Cerebellar nuclear complex (tissue), 1 donor: ENCODE measurements at places on chromosomes 2 and 18.

DNA sequence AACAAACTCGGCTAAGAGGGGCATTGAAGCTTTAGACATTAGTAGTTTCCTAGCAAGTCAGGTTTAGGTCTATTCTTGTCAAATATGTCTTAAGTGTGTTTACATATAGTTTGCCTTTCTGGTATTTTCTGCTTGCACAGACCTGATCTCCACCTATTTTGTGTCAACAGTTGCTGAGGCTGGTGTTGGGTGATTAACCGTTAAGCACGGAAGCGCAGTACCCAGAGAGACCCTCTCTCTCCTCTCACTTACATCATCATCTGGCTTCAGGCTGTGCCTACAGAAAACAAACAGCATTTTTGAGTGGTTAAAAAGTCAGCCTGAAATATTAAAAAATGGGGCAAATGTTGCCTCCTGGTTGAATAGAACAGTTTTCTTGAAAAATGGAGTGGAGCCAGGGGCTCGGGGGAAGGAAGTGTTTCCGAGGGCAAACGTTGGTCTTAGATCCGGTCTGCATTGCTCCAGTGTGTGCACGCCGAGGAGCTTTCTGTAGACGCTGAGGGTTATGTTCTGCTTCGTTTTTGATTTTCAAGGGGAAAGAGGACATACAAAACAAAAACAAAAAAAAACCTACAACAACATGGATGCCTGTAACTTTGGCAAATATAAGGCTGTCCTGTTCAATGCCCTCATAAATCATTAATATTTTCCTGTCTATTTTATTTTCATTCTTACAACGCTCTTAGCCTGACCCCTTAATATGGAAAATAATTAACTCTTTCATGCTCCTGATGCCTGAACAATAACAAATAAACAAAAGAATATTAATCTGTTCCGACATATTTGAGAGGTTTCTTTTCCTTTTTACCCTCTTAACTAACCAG is 120.8 kb downstream of the MEIS1 start:
- DNase-seq: no peak

DNA sequence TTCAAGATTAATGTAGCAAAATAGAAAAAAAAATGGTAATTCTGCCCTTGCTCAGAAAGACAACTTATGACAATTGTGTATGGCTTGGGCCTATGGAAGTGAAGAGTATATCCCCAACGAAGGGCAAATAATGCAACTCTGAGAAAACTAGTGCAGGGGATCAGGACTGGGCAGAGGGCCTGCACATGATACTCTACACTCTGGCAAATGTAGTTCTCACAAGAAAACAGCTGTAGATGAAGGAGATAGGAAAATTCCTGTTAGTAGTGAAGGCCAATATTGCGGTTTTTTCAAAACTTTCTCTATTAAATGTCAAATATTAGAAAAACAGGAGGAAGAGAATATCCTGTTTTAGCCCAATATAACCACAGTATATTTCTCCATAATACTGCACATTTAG is 77.8 kb downstream of the SCN9A start:
- no peak for DNase-seq

GRCh38 chr2:21981127-21981526 is 857.4 kb downstream of the TDRD15 start:
- DNase-seq: no peak

GRCh38 chr2:36528274-36528673 is 69.7 kb downstream of the FEZ2 start:
- no peak for DNase-seq

- no peak for DNase-seq
These were observed 1341.5 kb upstream of the ACVR2A start for GRCh38 chr2:146503366-146503765.

DNA sequence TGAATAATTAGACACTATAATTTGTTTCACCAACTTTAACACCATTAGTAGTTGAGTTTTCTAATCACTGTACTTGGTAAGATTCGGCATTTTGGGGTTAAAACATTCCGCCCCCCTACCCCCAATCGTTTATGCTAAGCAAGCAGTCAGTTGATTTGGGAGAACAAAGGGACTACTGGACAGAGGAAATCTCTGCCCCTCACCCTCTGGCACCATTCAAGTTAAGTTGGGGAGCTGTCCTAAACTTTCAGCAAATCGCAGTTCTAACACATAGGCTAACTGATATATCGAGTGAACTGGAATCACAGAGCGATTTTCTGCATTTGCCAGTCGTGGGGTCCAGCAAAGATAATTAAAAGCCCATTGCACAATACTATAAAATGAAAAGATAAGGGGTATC is 5.6 kb downstream of the KLF7 start:
- DNase-seq: no peak

GRCh38 chr2:172311921-172312345 is 115.5 kb upstream of the ITGA6 start:
- no peak for DNase-seq

DNA sequence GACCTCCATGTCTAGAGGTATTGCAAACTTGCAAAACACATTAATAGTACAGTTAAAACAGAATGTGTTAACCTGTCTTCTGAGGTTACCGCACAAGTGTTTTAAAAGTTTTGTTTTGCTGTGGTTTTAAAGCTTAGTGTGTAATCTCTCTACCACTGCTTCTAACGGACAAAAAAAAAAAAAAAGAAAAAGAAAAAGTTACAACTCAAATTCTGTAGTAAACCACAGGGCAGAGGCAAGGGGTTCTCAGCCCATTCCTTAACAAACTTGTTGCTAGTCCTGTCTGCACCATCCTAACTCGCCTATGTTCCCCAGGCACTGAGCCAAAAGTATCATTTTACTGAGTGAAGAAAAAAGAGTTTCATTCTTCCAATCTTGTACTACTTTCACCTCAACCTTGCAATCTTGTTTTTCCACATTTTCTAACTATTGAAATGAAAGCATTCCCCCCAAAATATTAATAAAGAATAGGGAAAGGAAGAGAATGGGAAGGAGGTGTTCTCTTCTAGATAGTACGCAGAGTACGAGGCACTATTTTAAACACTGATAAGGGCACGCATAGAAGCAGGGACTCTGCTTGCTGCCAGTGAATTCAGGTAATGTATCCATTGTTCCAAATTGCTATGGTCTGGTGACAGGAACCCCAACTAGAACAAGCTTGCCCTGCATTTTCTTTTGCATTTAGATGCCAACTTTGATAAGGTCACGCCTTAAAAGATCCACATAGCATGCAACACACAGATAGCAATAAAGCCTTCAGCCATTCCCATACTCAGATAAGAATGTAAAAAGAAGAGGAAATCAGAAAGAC is 47.1 kb downstream of the IKZF2 start:
- no peak for DNase-seq
